ENCODE measurements at places on chromosomes 4 and X.

- DNase-seq: no peak
Observed at GRCh38 chrX:45344594-45344993, 143.9 kb upstream of the DIPK2B start.

DNA sequence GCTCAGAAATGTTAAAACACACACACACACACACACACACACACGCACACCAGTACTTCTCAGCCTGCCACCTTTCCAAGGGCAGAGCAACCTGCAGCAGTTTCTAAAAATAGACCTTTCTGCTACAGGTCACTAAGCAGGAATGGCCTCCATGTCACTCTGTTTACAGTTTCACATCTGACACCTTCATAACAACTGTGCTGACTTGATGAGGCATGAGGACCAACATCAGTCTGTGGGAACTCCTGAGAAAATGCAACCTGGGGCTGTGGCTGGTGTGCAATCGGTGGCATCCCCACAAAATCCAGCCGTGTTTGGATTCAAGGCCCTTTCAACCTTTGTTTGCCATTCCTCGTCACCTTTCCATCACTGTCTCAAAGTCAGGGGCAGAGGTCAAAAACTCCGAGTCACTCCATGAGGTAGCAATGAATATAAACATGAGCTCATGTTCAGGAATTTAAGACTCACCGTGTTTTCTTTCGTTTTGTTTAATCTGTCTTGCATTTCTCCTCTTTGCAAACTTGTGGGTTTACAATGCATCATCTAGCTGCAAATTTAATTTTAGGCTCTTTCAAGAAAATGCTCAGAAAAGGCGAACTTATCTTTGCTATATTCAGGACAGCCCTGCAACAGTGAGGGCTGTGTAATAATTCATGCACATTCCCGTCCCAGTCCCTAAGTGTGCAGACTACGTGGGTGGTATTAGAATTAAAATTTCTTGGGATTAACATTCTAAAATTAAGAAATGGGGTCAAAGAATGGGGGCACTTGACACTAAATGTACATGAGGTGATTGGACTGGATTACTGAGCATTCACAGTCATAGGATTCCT lies 135.3 kb downstream of the SHROOM3 start:
- DNase-seq: peak; percentile 88

DNA sequence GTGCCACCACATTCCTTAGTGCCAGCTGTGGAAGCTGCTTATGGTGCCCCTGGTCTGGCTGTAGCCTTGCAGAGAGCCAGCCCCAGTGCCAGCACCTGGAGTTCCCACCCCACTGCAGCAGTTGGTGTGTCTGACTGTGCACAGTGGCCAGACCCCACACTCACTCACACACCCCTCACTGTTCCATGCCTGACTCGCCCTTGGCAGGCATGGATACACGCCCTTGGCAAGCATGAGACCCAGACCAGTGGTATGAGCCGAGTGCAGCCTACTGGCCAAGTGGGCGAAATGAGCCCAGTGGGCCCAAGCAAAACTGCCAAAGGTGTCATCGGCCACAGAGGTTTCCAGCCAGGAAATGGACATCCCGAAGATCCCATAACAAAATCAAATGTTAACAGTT lies 27.4 kb downstream of the NAA11 start:
- no peak for DNase-seq

DNA sequence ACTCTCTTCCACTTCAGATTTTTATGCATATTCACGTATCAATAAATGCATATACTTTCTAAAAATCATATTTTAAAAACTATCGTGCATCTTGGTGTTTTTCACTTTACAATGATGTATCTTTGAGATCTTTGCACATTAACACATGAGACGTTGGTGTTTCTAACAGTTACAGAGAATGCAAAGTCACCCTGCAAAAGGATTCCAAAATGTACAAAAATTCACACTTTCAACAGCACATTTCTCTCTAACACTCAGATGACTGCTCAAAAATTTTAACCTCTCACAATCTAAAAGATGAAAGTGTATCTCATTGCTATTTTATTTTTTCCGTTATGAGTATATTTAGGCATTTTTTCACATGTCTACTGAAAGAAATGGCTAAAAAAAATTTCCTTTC lies 38.9 kb downstream of the ELOVL6 start:
- DNase-seq: no peak

- DNase-seq: no peak
Observed at GRCh38 chr4:20805716-20806115, 105.5 kb downstream of the PACRGL start.

- no peak for DNase-seq
Observed at GRCh38 chr4:82909326-82909725, 8.8 kb downstream of the THAP9 start.

DNA sequence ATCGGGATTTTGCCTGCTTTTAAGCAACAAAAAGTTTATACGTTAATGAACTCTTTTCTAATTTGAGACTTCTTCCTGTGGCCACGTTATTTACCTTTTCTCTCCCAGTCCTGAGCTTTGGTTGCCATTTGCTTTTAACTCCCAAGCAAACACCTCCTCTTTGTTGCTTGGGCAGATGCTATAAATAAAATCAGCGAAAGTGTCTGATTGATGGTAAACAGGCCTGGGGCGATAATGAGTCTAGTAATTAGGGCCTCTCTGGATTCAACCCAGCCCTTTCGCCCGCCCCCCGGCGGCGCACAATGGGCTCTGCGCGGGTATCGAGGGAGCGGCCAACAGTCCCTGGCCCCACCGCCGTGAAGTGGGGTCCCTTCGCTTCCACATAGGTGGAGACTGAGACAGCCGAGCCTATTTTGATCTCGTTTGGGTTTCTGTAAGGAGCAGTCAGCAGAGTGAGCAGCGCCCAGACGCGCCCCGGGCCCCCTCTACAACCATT lies 790 bp downstream of the CLGN start:
- DNase-seq: peak; percentile 11

DNA sequence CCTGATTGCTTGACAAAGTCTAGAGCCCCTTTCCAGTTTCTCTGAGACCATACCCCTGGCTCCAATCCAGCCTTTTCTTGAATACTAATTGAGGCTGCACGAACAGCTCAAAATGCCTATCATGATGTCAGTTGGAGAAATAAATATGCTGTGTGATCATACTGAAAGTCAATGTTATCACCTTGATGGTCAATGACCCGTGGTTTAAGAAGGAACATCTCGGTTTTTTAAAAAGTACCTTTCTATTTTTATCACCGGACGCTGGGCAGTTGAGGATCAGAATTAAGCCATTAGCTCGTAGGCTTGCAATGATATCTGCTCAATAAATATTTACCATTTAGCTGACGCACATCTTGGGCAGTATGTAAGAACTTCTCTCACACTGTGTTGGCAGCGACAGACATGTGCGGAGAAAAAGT lies 852 bp upstream of the WDR44 start:
- no peak for DNase-seq

- peak; percentile 93 for DNase-seq
Observed at GRCh38 chr4:74682567-74683359, 111.6 kb downstream of the BTC start.

GRCh38 chrX:72041871-72042851 lies 89.6 kb downstream of the RTL5 start:
- no peak for DNase-seq

DNA sequence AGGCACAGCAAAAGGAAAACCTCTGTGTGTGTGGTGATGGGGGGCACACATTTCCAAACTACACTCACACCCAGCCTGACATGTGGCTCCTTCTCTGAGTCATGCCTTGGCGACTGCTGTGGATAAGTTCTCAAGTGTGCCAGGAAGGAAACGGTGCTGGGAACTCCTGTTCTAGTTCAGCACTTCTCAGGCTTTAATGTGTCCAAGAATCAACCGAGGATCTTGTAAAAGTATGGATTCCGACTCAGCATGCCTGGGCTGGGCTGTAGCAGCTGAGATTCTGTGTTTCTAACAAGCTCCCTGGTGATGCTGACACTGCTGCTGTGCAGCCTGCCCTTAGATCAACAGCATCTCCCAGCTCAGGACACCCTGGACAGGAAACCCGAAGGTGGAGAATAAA lies 20.2 kb downstream of the CLNK start:
- no peak for DNase-seq

- DNase-seq: peak; percentile 96
Observed at GRCh38 chrX:49039598-49040375, 3.4 kb downstream of the TFE3 start.

GRCh38 chr4:161008527-161008926 lies 1155.3 kb downstream of the FSTL5 start:
- DNase-seq: no peak

DNA sequence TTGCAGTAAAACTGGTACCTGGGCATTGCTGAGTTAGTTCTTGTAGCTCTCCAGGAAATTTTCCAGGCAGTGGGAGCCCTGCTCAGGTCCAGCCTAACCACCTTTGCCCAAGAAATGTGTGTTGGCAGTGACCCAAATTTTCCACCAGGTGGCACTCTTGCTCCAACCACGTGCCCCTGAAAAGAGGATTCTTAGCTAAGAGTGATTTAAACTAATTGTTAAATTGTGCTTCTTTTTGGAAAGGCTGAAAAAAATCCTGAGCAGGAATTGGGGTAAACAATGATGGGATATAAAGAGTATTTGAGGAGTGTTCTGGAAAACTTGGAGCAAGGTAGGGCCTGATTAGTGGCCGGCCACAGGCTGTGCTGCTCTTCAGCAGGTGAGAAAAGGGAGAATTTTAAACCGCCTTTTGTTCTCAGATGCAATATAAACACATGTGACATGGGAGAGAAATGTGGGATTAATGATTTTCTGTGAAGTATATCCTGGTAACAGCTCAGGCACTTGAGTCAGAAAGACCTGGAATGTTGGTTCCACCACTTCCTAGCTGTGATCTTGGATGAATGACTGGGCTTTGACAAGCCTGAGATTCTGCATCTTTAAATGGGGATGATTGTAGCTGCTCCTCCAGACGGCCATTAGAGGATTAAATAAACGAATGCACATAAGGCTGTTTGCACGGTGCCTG lies 219.6 kb downstream of the PTTG2 start:
- peak; percentile 89 for DNase-seq

GRCh38 chr4:167119392-167119791 lies 114.9 kb downstream of the SPOCK3 start:
- DNase-seq: no peak

- no peak for DNase-seq
Observed at GRCh38 chr4:845836-846251, 19.9 kb upstream of the CPLX1 start.

DNA sequence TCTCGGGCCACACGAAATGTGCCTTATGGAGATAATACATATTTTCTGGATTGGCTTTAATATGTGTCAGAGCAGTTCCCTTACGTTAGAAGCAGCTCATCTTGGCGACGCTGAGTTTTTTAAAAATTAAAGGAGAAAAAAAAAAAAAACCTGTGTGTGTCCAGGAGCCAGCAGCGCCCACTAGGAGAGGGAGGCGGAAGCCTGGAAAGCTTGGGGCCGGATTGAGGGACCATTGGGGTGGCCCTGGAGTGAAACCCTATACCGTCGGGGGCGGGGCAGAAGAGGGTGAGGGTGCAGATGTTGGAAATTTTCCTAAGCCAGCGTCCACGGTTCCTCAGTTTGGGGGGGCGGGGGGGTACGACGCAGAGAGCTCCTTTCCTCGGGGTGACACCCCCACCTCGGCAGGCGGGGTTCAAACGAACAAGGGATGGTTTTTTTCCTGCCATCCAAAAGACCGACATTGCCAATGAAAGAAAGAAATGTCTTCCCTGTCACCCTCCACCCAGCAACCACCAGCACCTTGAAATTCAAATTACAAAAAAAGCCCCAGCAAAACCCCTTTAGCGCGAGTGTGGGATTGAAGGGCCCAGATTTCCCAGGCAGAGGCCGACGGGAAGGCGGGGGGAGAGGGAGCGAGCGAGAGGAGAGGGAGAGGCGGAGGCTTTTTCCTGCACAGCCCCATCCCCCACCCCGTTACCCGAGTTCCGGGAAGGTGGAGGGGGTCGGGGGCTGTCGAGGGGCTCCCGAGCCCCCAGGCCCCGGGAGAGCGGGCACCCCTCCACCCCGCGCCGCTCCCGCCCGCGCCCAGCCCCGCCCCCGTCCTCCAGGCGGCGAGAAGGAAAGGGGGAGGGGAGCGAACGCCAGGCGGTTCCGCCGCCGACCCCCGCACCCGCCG lies 859 bp downstream of the SMARCA1 start:
- DNase-seq: peak; percentile 42

GRCh38 chrX:9420275-9421265 lies 44.3 kb upstream of the TBL1X start:
- no peak for DNase-seq
